AG08395 (cell line): ENCODE measurements at places on chromosomes 3 and 15.
A peak's percentile ranks its signal among the peaks of the same experiment; 100 is the strongest.

DNA sequence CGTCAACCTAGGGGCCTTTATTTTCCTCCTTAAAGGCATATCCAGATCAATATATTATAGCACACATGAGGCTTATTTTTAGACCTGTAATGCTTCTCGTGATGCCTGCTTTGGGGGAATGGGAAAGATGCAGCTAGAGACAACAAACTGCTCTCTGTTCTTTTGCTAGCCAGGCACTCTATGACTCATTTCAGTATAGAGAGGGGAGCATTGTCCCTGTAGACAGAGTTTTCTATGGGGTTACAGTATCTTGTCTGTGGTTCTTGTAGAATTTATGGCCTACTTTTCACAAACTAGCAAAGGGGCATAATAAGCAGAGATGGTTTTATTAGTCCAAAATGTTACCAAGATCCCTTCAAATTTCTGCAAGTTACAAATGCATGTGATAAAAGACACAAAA lies 305.6 kb downstream of the LSAMP start:
- no peak for DNase-seq

DNA sequence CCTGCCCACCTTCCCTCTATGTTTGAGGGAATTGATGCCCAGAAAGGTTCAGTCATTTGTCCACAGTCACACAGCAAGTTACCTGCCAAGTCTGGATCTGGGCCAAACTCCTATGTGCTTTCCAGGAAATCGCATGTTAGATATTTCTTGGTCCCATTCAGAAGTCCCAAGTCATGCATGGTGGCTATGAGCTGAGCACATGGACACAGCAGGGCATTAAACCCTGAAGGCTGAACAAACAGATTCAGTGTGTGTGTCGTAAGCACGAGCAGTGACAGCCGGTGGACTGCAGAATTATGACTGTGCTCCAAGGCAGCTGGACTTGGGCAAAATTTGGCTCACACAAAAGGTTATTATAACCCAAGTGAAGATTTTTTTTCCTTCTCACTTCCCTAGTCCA lies 11.4 kb upstream of the SLC6A6 start:
- DNase-seq = peak; percentile 80

GRCh38 chr15:52663536-52664294 lies 15.5 kb downstream of the ATOSA start:
- no peak for DNase-seq

DNA sequence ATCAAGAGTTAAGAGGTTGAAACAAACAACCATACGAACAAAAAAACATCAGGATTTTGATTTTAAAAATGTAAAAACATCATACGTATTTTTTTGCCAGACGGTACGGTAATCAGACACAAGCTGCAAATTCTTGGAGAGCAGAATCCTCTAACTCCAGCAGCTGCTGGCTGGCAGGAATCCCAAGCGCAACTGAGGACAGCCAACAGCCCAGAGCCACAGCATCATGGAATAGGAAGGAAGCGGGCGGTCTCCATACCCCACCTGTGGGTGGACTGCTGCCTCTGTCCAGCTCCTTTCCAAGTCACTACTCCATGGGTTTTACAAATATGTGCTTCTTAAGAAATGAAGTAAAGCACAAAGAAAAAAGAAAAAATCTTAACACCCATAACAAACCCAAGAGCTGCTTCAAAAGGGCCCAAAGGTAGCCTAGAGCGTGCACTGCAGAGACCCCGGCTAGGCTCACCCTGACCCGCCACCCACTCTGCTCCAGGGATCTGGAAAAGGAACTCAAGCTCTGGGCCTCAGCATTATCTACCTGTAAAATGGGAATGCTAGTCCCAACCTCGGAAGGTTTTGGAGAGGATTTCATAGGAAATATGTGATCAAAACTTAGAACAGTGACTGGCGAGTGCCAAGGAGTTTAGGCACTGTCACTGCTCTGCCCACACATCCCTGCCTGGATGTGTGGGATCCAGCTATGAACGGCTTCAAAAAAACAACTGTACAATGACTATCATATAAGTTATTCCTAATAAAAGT lies 33.4 kb downstream of the ZXDC start:
- DNase-seq = no peak

DNA sequence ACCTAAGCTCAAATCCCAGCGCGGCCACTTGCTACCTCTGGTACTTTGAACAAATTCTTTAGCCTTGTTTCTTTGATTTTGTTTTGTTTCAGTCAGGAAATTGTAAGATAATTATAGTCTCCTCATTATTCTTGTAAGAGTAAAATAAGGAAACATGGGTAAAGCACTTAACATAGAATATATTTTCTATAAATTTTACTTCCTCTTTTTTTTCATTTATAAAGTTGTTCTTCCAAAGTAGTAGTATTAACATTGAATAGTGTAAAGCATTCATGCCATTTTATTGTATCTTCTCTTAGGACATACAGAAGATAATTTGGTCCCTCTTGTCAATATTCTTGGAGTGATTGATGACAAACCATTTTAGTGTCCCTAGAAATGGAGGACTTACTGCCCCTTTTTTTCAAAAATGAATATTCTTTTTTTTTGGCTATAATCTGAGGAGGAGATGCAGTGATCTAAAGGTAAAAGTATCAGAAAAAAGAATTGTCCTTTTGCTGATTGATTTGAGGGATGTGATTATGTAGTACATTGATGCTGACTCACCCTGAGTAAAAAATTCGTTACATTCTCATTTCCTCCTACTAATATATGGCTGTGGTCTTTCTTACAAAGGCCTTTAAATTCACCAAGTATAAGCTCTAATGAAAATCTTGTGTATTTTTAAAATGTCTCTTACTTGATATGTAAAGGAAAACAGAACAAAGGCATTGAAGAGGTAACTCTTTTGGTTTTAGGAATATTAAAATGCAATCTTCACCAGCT lies 51.0 kb downstream of the ALCAM start:
- no peak for DNase-seq

- no peak for DNase-seq
Measured at GRCh38 chr3:10249833-10250232, 1.6 kb downstream of the TATDN2 start.

DNA sequence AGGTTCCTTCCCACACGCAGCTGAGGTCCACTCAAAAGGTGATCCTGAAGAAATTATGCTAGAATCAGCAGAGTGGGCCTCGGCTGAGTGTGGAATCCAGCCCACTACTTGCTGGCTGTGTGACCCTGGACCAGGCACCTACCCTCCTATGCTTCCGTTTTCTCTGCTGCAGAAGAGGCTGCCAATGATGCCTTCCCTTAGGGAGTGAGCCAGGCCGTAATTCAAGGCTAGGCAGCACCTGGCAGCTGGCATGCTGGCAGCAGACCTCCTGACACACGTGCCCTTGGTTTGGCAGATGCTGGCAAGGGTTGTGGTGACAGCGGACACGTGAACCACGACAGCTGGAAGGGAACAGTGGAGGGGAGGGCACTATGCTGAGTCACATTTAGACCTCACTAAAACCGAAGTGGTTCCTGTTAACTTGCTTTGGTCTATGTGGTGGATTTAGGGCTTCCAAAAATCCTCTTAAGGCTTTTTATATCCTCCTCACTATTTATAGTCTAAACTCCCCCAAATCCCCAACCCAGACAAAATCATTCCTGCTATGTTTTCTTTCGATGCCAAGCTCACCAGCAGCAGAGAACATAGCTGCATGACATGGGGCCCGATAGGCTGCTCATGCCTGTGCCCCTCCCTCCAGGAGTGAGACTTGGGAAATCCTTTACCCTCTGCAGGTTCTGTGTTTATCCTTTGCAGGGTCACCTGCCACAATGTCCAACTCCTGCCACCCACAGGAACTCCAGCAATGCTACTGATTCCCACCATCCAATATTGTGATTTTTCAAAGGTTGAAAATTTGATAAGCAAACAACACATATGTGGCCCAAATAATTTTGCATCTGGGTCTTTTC lies 10.6 kb upstream of the PCSK6 start:
- DNase-seq = no peak

DNA sequence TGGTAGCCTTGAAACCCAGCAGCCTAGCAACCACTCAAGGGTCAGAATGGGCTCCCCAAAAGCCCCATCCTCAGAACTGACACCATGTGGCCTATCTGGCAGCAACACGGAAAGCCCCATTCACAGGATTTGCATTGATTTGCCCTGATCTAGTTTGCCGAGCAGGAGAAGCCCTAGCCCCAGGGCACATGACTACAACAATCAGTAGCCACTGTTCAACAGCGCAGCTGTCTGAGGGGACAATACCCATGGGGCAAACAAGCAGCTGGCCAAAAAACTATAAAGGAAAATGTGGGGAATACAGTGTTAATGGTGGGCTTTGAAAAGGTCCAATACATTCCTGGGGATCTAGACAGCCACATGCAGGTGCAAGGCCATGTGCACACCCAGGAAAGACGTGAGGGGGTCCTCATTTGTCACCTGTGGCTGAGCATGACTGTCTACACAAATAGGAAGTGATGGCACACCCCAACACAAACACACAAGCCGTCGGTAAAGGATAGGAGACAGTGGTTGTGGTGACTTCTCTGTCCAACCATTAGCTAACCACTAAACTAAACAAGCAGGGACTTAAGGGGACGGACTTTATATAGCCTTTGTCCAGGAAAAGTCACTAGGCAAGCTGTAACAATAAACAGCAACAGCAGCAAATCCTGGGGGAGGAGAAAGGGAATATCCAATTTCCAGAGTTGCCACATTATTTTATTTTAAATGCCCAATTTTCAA lies 113.7 kb downstream of the LRIG1 start:
- DNase-seq = no peak

- no peak for DNase-seq
Measured at GRCh38 chr15:75091814-75092213, 68.4 kb downstream of the PPCDC start.

DNA sequence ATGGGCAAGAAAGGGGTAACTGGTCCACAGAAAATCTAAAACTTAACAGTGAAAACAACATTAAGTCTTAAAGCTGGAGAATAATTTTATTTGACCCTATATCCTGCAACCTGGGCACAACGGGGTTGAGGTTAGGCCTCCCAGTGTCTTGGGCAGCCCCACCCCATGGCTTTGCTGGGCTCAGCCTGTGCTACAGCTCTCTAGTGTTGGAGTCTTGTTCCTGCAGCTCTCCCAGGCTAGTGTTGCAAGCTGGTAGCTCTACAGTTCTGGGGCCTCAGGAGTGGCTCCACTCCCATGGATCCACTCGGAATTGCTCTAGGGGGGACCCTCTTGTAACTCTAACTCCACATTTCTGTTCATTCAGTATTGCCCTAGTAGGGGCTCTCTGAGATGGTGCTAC lies 24.9 kb upstream of the GNB4 start:
- DNase-seq = no peak

GRCh38 chr3:79253704-79254103 lies 514.1 kb downstream of the ROBO1 start:
- DNase-seq = peak; percentile 7

- no peak for DNase-seq
Measured at GRCh38 chr15:57731530-57732103, 25.1 kb downstream of the POLR2M start.

GRCh38 chr3:112005091-112005672 lies 6.5 kb downstream of the TAGLN3 start:
- DNase-seq = no peak

DNA sequence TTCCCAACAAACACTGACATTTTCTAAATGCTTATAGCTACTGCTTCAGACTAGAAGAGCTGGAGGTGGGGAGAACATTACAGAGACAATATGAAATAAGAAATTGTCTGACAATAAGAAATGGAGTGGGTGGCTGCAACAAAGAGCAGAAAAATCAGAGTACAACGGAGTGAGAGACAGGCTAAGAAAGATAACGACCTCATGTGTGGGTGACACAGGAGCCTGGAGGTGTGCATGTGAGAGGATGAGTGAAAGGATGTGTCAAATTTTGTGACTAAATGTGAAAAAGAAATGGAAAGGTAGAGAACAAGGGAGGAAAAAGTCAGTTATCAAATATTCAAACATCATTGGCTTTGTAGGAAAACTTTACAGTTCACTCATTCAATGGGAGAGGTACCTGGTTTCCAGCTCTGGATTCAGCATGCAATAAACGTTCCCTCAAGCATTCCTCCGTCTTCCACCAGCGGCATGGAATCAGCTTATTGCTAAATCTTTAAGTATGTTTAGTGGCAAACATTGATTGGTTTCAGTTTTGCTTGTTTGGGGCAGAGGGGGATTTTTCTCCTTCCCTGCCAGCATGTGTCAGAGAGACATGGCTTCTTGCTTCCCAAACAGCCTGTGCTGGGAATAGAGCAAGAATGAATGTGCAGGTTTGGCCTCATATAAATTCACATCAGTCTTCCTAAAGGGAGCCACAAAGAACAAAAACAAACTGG lies 103.8 kb upstream of the CHRM5 start:
- DNase-seq = no peak

- DNase-seq = no peak
Measured at GRCh38 chr3:190495796-190496195, 18.1 kb upstream of the IL1RAP start.

DNA sequence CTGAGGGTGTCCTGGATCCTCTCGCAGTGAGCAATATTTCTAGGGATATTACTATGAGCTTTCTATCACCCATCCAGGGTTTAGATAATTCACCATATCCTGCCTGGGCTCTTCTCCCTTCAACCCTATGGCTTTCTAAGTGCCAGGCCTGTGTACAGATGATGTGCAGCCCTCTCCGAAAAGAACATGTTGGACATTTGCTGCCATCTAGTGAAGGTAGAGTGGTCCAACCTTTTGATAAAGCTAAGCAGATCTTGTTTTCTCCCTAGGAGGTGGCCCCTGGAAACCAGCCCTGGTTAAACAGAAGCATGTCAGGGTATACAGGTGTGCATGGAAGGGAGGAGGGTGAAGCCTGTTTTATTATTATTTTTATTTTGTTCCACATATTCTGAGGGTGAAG lies 27.9 kb upstream of the SCN10A start:
- DNase-seq = peak; percentile 56

DNA sequence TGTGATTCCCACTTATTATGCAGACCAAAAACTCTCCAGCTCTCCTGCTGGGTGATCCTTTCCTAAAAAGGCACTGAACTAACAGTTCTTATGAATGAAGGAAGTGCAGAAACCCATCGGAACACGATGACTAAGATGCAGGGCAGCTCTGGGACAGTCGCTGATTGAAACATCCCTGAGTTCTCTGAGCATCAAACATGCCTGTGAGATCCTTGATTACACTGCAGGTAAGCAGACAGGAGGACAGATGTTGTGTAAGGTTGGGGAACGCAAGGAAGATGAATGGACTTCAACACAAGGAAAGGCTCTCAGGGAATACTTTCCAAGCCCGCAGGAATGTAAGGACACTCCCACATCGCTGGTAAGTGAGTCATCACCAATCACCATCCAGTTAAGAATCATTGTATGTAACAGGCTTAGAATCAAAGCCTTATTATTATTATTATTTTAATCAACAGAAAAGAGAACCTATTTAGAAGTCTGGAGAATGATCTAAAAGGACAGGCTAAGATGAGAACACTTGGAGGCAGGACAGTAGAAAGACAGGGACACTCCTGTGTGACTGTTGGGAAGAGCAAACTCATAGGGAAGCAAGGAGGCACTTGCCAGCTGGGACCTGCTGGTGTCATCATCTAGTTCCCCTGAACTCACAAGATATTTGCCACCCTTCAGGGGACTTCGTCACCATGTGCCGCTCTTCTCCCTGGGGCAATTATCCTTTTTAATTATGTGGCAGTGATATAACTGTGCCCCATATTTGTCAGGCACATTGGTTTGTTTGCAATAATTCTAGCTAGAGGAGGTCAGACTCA lies 26.0 kb downstream of the TMEM158 start:
- peak; percentile 87 for DNase-seq

GRCh38 chr15:58771621-58772250 lies 634 bp downstream of the MINDY2 start:
- DNase-seq = no peak

GRCh38 chr3:98626151-98626550 lies 32.7 kb upstream of the CPOX start:
- no peak for DNase-seq
